ENCODE measurements at places on chromosomes 5 and 9. TPM values are rescaled to one million over a fixed set of nuclear protein-coding genes. Genes with fewer than 3 reads are reported as not detected.

- no peak overlapping the region for H3K4me3 ChIP-seq
- no peaks in the 10 kb centered on the region for H3K36me3 ChIP-seq
- no peaks in the 10 kb centered on the region for H3K27me3 ChIP-seq
- H3K27ac ChIP-seq: no peak overlapping the region
- DNase-seq: no peak
Observed at GRCh38 chr5:66197764-66198405, 53.8 kb downstream of the SREK1 start.

DNA sequence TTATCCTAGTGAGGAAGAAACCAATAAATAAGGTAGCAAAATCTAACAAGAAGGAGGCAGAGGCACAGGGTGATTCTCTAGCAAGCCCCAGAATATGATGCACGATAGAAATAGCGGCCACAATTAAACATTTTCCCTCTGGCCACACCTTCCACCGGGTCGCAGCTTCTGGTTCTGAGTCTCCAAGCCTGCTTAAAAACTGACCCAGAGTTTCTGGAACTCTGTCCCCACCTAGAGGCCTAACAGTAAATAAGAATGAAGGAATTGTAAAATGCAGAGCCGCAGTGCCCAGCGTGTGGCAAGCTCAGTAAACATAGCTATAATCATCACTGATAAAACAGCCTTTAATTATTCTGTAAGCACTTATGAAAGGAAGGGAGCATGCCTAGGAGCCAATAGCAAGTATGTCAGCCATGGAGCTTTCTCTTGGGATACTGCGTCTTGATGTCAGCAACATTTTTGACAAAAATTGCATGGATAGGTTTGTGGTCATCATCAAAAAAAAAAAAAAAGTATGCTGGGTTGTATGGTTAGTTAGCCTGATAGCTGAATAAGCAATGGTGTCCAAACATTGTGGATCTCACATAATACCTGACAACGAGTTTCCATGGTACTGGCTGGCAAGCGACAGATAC lies 465.5 kb downstream of the DNAH5 start:
- H3K4me1 ChIP-seq: no peaks in the 10 kb centered on the region
- H3K4me3 ChIP-seq: no peak overlapping the region
- H3K36me3 ChIP-seq: no peaks in the 10 kb centered on the region
- no peak for DNase-seq
- H3K27me3 ChIP-seq: no peaks in the 10 kb centered on the region

DNA sequence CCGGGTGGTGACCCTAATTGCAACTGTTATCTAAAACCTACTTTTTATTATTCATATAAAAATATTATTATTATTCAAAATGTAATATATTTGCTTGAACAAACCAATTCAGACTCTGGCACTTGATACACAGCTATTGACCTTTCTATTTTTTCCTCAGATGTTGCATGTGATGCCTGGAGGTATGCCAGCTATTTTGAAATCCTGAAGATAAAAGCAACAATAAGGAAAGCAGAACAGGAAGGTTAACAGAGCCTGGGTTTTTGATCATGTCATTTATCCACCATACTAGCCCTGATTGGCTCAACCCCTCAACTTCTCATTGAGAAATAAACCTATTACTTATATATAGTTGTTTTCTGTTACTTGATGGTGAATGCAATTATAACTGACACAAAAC lies 340.9 kb upstream of the KIF2A start:
- no peaks in the 10 kb centered on the region for H3K4me1 ChIP-seq
- no peak overlapping the region for H3K4me3 ChIP-seq
- no peaks in the 10 kb centered on the region for H3K36me3 ChIP-seq
- DNase-seq: no peak
- H3K27me3 ChIP-seq: no peaks in the 10 kb centered on the region

DNA sequence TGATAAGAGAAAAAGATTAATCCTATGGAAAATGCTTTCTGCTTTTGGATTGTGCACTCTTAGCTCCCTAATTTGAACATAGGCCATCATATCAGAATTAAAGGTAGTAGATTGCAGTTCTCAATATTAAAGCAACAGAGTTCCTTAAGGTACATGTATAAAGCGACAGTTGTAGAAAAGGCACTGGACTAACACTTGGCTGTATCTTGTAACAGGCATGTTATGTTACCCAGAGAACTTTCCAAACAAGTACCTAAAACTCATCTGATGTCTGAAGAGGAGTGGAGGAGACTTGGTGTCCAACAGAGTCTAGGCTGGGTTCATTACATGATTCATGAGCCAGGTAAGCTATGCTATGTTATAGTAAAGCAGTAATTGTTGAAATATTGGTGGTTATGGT lies 3.3 kb upstream of the SECISBP2 start:
- H3K4me3 ChIP-seq: no peak overlapping the region
- H3K27ac ChIP-seq: no peak overlapping the region
- H3K4me1 ChIP-seq: peaks cover 27% of the 10 kb centered on the region
- no peaks in the 10 kb centered on the region for H3K36me3 ChIP-seq

DNA sequence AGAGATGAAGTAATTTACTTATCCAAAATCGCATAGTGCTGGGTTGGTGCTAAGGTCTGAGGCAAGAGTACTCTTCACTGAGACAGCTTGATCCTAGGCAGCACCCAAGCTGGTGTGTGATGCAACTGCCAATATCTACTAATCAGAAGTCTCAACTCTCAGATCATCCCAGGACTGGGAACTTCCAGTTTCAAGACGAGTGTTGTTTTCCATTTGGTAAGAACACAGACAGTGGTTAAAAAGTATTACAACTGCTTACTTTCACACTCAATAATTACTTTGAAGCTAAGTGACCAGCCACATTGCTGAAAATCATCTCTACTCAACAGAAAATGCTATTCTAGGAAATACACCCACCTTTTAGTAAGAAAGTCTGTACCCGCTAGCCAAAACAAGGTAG lies 45.3 kb downstream of the FBXW11 start:
- no peaks in the 10 kb centered on the region for H3K36me3 ChIP-seq
- no peaks in the 10 kb centered on the region for H3K27me3 ChIP-seq
- peak; percentile 23 for DNase-seq

Gene ZNF474
- total RNA-seq: 0.16 TPM

Gene PCDHAC1
- total RNA-seq: not detected

Gene SPATA31D4
- not detected for total RNA-seq

Gene HEMGN
- 0.16 TPM for total RNA-seq

Gene SHOC1
- total RNA-seq: not detected

Gene LHX6
- total RNA-seq: 4.5 TPM

Gene CATSPER3
- 0.22 TPM for total RNA-seq

Gene CKMT2
- total RNA-seq: 1,114 TPM

Measured in gastrocnemius medialis (tissue), 4 donors.